Stomach (tissue), 19 donors: ENCODE measurements at places on chromosomes 4 and X. TPM values are rescaled to one million over a fixed set of nuclear protein-coding genes. Genes with fewer than 3 reads are reported as not detected.

P2RY4 gene
- polyA plus RNA-seq: not detected

ODAPH gene
- polyA plus RNA-seq: not detected

SPANXC gene
- polyA plus RNA-seq: not detected

CCDC158 gene
- not detected for polyA plus RNA-seq

DNA sequence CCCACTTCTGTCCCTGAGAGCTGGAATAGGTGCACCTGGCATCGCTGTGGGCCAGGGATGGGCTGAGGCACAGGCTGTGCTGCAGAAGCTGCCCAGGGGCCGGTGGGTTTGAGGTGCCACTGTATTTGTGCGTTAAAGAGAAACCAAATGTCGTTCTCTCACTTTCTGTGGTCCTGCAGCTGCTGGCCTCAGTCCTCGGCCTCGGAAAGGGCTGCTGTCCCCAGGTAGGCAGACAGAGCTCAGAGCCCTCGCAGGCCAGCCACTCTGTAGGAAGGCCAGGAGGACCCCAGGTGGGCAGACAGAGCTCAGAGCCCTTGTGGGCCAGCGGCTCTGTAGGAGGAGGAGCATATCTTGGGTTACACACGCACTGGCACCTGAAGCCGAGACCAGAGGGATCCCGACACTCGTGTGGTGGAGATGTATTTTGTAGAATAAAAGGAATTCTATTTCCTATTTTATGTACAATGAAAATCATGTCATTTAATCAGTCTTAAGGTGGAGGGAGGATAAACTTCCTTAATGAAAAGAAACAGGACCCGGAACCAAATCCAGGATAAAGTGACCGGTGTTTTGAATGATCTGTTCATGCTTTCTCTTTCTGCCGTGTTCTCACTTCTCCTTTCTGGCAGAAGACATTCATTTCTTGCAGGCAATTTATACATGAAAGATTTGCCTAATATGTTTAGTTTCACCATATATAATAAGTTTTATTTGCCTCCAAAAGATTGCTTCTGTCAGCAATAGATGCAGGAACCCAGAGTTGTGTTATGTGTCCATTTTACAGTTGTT lies 54.4 kb upstream of the HGFAC start:
- peak overlapping the region; percentile 71 for H3K27ac ChIP-seq
- no peaks in the 10 kb centered on the region for H3K36me3 ChIP-seq
- DNase-seq: no peak
- no peaks in the 10 kb centered on the region for H3K27me3 ChIP-seq
- H3K4me1 ChIP-seq: peaks cover 52% of the 10 kb centered on the region

GRCh38 chr4:128310266-128310697 lies 22.7 kb upstream of the PGRMC2 start:
- H3K4me3 ChIP-seq: no peak overlapping the region

DNA sequence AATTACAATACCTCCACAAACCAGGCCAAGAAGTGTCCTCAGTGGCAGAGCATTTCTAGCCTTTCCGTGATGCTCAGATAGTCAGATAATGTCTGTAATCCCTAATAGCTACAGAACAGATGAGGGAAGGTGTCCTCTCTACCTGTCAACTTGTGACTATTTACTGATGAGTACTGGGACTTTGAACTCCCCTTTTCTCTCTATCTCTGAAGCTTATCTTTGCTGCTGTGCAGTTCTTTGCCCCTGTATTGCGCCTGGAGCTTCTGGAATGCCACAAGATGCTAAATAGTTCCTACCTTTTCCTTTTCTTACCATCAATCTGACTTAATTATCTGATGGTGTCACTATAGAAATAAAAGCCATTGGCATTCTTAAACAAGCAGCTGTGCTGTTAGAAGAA lies 30.5 kb downstream of the FGF2 start:
- no peaks in the 10 kb centered on the region for H3K4me1 ChIP-seq
- DNase-seq: no peak
- no peak overlapping the region for H3K4me3 ChIP-seq
- H3K36me3 ChIP-seq: no peaks in the 10 kb centered on the region
- H3K27me3 ChIP-seq: no peaks in the 10 kb centered on the region
- no peak overlapping the region for H3K27ac ChIP-seq

DNA sequence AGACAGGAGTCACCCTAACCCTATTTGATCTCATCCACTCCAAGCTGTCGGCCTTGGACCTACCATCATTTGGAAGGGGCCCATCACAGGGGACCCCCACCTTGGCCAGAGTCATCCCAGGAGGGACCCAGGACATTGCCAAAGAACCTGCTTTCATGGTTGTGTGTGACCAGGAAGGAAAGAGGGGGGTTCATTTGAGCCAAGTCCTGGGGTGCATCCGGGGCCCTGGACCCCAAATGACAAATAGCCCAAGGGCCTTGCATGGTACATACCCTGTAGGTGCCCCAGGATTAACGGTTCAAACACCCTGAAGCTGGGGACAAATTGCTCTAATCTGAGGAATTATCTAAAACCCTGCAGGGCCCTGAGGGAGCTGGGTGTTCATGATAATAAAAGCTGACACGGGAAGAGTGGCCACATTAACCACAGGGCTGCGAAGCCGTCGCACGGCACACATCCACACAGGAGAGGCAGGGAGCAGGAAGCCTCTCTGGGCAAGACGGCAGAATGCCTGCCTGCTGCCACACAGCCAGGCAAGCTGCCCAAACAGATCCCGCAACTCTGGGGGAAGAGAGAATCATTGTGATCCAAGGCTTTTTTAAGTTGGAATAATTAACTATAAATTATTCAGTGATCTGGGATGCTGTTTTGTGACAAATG lies 28.2 kb upstream of the PPP2R2C start:
- H3K36me3 ChIP-seq: no peaks in the 10 kb centered on the region
- H3K27ac ChIP-seq: no peak overlapping the region
- H3K27me3 ChIP-seq: no peaks in the 10 kb centered on the region
- H3K4me1 ChIP-seq: no peaks in the 10 kb centered on the region
- no peak for DNase-seq

GRCh38 chr4:74042681-74043080 lies 4.2 kb upstream of the CXCL3 start:
- peak; percentile 58 for DNase-seq
- no peaks in the 10 kb centered on the region for H3K27me3 ChIP-seq
- peaks cover 28% of the 10 kb centered on the region for H3K4me1 ChIP-seq
- no peak overlapping the region for H3K4me3 ChIP-seq
- H3K36me3 ChIP-seq: no peaks in the 10 kb centered on the region

GRCh38 chr4:16785793-16786527 lies 112.5 kb downstream of the LDB2 start:
- no peaks in the 10 kb centered on the region for H3K36me3 ChIP-seq
- no peak overlapping the region for H3K4me3 ChIP-seq
- H3K4me1 ChIP-seq: no peaks in the 10 kb centered on the region
- H3K27ac ChIP-seq: no peak overlapping the region
- no peaks in the 10 kb centered on the region for H3K27me3 ChIP-seq

GRCh38 chr4:119132306-119132705 lies 3.3 kb upstream of the MYOZ2 start:
- no peaks in the 10 kb centered on the region for H3K27me3 ChIP-seq
- no peak overlapping the region for H3K27ac ChIP-seq
- DNase-seq: no peak

DNA sequence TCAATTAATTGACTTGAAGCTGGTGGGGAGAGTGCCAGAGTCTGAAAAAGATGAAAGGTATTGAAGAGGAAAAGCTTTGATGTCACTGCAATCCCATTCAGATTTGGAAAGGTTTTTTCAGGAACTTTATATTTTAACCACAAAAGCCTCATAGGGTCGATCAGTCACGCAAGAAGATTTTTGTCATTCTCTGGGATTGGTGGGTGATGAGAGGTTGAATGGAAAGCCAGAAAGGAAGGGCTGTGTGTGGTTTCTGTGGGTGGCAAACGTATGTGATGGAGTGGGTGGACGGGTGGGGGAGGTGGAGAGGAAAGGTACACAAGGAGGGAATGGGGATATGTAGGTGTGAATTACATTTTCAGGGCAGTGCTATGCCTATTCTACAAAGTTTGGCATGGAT lies 173.8 kb upstream of the SCML1 start:
- H3K36me3 ChIP-seq: no peaks in the 10 kb centered on the region
- H3K4me1 ChIP-seq: peaks cover 24% of the 10 kb centered on the region
- no peaks in the 10 kb centered on the region for H3K27me3 ChIP-seq

DNA sequence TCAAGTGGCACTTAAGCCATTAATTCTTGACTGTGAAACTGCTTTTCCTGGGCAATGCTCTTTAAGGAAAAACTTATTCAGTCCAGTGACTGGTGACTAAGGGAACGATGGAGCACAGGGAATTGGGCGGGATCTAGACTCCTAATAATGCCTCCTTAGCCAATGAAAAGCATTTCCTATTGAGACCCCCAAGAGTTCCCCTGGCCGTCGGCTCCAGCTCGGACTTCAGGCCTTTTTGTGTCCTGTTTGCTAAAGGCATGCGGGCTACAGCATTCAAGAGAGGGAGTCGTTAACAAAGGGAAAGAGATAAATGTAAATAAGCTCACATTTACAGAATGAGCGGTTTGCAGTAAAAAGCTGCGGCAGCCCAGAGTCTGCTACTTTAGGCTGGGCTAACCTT lies at the start of gene LPAR4:
Gene LPAR4, plus strand, starts transcription at position 232 of the 400 bp plus-strand sequence. CDS start 7,150 bp downstream, outside the sequence.
- H3K4me3 ChIP-seq: peak within 1 kb of the TSS; percentile 23
- H3K27ac ChIP-seq: no peak within 1 kb of the TSS
- no peaks in the 10 kb centered on the region for H3K36me3 ChIP-seq

DNA sequence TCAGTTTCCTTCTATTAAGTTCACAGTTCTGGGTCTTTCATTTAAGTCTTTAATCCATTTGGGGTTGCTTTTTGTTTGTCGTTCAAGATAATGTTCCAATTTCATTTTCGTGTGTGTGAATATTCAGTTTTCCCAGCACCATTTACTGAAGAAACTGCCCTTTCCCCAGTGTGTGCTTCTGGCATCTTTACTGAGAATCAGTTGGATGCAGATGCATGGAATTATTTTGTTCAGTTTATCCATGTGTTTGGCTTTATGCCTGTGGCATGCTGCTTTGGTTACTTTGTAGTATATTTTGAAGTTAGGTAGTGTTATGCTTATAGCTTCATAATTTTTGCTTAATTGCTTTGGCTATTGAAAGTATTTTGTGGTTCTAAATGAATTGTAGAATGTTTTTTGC lies 163.8 kb upstream of the HDX start:
- no peak for DNase-seq
- no peak overlapping the region for H3K4me3 ChIP-seq
- H3K27me3 ChIP-seq: no peaks in the 10 kb centered on the region
- H3K27ac ChIP-seq: no peak overlapping the region
- no peaks in the 10 kb centered on the region for H3K36me3 ChIP-seq

- H3K27me3 ChIP-seq: no peaks in the 10 kb centered on the region
- no peaks in the 10 kb centered on the region for H3K36me3 ChIP-seq
- DNase-seq: no peak
- no peaks in the 10 kb centered on the region for H3K4me1 ChIP-seq
- no peak overlapping the region for H3K4me3 ChIP-seq
Observed at GRCh38 chrX:97334850-97335249, 451.1 kb downstream of the RPA4 start.

DNA sequence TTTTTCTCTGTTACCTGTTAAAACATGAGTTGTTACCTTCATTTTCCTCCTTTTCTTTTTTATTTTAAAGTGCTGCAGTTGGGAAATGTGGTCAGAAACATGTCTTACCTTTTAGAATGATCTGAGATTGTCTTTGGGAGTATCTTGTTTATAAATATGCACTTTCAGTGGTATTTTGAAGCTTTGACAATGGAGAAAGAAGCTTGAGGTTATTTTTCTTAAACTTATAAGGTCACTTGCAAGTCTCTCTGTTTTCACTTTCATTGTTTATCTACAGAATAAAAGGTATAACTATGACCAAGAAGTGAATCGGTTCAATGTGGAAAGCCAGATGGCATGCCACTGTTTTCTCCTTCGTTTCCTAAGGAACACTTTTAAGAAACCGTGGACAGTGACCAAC lies 167.5 kb upstream of the SLC7A11 start:
- H3K36me3 ChIP-seq: no peaks in the 10 kb centered on the region
- no peaks in the 10 kb centered on the region for H3K27me3 ChIP-seq
- no peak for DNase-seq
- no peak overlapping the region for H3K4me3 ChIP-seq
- H3K27ac ChIP-seq: no peak overlapping the region

GRCh38 chrX:100299559-100299958 lies 110.5 kb downstream of the PCDH19 start:
- no peaks in the 10 kb centered on the region for H3K36me3 ChIP-seq
- no peak overlapping the region for H3K4me3 ChIP-seq
- H3K4me1 ChIP-seq: no peaks in the 10 kb centered on the region

GRCh38 chr4:186151499-186151898 lies 39.9 kb upstream of the CYP4V2 start:
- peaks cover 27% of the 10 kb centered on the region for H3K36me3 ChIP-seq
- H3K4me3 ChIP-seq: no peak overlapping the region
- DNase-seq: no peak
- H3K27me3 ChIP-seq: no peaks in the 10 kb centered on the region
- H3K4me1 ChIP-seq: peaks cover 17% of the 10 kb centered on the region
- no peak overlapping the region for H3K27ac ChIP-seq

GRCh38 chrX:130086447-130087206 lies 23.7 kb downstream of the ELF4 start:
- no peaks in the 10 kb centered on the region for H3K36me3 ChIP-seq
- H3K4me3 ChIP-seq: no peak overlapping the region
- peak overlapping the region; percentile 41 for H3K27ac ChIP-seq
- DNase-seq: no peak

- H3K36me3 ChIP-seq: no peaks in the 10 kb centered on the region
- no peak overlapping the region for H3K27ac ChIP-seq
- no peaks in the 10 kb centered on the region for H3K4me1 ChIP-seq
- DNase-seq: no peak
- H3K27me3 ChIP-seq: no peaks in the 10 kb centered on the region
Observed at GRCh38 chrX:35842674-35843073, 44.5 kb downstream of the MAGEB16 start.

DNA sequence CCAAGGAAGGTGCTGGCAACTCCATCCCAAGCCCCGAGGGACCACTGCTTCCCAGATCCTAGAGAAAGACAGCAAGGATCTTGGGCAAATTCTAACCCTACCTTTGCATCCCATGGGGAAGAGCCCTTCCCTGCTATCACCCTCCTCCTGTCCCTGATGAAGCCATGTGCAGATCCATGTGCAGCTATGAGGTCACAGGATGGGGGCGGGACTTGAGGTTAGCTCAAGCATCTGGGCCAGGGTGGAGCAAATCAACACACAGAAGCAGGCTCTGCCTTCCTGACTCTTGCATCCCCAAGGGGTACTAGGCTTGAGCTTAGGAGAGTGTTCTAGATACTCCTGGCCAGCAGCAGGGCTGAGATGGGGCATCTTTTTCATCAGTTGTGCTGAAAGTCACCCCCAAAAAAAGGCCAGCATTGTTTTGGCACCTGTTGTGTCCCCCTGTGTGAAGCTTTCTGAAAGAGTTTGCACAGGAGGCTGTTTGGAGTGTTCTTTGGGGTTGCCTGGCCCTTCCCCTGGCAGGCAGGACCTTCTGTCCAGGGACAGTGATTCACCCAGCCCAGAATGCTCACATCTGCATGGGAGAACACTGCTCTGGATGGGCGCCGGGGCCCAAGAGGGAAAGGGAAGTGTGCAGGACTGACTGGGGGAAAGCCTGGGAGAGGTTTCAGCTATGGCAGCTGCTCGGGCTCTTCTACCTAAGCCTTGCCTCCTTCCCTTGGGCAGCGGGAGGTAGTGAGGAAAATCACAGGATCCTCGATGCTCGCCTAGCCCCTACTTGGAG lies 50.8 kb downstream of the PRPS1 start:
- DNase-seq: peak; percentile 67
- no peak overlapping the region for H3K27ac ChIP-seq
- no peak overlapping the region for H3K4me3 ChIP-seq
- H3K36me3 ChIP-seq: no peaks in the 10 kb centered on the region
- no peaks in the 10 kb centered on the region for H3K27me3 ChIP-seq
